ENCODE measurements at places on chromosomes 12 and 14.

DNA sequence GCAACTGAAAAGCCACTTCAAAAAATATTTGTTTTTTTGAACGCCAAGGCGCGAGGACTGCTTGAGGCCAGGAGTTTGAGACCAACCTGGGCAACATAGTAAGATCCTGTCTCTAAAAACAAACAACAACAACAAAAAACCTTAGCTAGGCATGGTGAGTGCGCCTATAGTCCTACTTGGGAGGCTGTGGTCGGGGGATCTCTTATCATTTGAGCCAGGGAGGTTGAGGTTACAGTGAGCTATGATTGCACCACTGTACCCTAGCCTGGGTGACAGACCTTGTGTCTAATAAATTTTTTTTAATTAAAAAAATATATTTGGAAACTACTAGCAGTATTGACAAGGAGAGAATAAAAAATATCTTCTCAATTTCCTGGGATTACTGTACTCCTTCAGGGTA is 113.1 kb downstream of the TRAFD1 start:
- no peak for DNase-seq

DNA sequence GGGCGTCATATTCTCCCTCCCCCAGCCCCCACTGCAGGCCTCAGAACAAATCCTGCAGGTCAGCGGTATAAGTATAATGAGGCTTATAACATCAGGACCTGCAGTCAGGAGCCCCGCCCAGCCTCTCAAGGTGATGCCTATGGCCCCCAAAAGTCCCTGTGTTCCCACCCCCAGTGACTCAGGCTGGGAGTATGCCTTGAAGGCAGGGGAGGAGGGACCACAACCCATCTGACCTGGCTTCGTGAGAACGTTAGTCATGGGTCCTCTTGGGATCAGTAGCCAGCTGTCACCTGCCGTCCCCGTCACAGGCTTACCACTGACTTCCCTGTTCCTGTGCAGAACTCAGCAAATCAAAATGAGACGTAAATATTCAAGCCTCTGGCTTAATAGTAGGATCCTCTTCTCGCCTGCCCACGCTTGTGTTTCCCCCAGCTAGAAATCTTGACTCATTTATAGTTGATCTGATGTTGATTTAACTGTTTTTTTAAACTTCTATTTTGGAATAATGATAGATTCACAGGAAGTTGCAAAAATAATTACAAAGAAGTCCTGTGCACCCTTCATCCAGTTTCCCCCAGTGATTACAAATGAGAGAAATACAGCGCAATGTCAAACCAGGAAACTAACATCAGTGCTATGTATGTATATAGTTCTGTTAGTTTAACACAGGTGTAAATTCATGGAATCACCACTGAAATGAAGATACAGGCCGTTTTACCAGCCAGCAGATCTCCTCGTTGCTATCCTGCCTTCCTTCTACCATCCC is 107.5 kb downstream of the ADGRD1 start:
- DNase-seq: no peak

- no peak for DNase-seq
These were observed 1012.8 kb upstream of the FBXO33 start for GRCh38 chr14:40445020-40445419.

- no peak for DNase-seq
These were observed 10.3 kb upstream of the ITPR2 start for GRCh38 chr12:26843311-26843710.

DNA sequence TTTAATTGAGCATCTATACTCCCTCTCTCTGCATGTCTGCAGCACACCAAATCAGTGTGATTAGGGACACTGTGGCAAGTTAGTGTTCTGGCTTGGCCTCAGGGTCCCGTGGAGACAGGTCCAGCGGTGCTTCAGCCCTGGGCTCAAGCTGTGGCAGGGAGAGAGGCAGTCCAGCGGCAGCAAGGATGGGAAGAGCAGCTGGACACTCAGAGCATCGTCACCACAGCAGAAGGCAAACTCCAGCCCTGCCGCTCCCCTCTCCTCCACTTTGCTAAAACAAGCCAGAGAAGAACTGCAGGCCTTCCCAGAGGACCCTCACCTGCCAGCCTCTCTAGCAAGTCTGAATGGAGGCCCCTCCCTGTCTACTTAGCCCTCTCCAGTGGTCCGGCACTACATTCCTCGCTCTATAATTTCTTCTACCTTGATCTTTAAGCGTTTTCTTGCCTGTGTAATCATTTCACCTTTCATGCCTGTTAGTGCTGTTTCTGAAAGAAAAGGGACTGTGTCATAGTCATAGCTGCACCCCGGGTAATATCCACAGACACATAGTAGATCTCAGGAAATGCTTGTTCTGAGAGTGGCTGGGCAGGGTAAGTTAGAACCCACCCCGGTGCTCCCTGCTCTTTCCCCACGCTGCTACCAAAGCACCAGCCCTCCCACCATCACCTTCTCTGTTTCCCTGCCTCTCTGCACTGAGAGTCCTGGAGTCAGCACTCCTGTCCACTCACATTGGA is 22.1 kb downstream of the ZFP36L1 start:
- no peak for DNase-seq

GRCh38 chr12:7729746-7730145 is 17.4 kb downstream of the CLEC4C start:
- DNase-seq: no peak

DNA sequence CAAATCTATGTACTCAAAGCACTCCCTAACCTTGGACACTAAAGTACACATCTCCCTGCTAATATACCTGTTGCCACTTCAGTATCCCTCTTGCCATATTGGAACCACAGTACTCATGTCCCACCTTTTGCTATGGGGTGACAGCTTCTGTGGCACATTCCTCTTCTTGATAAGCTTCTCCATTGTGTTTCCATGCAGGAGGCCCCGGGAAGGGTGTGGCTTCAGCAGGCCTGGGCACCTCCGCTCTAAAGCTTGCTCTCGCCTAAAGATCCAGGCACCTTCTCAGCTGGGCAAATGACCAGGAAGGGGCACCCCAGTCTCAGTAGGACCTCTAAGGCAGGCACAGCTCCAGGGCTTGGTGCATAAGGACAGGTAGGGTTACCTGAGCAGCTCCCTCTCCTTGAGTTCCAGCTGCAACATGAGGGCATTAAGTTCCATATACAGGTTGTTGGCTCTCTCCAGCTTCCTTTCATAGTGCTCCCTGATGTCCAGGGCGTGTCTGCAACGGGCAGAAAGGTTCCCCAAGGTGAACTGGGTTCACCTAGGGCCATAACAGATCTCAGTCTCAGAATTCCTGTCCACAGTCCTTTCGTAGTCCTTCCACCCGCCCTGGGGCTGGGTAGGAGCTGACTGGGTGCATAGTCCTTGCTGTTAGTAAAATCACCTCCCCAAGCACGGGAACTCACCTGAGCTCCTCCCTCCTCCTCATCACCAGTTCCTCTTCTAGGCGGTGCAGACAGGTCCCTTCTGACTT is 15.9 kb downstream of the MAP3K12 start:
- DNase-seq: no peak

DNA sequence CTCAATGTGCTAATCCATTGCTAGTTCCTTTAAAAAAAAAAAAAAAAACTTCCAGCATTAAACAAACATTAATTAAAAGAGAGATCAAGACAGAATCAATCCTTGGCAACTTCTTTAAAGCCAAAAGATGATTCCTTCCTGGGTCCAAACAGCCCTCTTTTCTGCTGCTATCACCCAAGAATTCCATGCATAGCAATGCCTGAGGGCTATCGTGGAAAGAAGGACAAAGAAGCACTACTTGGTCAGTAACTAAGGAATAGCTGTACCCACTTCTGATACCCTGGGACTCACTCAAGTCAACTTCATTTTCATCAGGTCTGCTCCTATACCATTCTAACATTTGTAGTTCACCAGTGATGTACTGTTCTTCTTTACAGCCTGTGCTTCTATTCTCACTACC is 51.8 kb downstream of the SLC38A2 start:
- DNase-seq: no peak

- DNase-seq: no peak
These were observed 7.4 kb downstream of the PRIMA1 start for GRCh38 chr14:93780813-93781400.

DNA sequence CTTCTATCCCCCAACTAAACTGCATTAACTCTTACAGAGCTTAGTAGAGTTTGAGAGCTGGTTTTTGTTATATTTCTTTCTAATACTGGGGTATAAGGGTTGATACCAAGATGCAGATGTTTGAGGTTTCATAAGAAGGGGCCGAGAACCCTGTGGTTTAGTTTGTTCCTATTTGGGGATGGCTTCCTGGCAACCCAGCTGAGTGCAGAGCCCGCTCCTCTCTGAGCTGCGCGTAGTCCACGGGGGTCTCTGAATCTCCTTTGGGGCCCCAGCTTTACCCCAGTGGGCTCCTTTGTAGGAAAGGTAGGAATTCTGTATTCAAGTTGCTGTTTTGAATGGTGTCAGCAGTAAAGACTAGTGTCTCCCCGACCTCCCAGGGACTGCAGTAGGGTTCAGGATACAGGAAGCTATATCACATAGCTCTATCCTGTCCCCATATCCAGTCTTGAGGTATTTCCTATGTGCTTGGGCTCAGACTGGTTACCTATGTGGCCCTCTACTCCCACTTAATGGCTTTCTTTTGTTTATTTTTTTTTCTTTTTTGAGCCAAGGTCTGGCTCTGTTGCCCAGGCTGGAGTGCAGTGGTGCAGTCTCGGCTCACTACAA is 25.4 kb downstream of the PLXNC1 start:
- DNase-seq: no peak

DNA sequence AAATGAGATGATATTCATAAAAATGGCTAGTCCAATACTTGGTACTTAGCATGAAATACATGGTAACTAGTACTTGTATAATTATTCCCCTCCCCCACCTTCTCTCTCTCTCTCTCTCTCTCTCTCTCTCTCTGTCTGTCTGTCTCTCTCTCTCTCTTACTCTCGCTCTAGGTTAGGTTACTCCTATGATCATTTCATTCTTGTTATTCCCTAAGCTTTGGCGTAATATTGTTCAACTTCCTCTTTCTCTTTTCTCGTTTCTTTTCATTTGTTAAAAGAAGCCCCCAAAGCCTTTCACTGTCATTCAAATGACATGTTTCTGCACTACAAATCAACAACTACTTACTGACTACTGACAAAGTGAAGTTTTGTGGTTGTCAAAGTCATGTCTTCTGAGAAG is 89.8 kb downstream of the GRIP1 start:
- no peak for DNase-seq

DNA sequence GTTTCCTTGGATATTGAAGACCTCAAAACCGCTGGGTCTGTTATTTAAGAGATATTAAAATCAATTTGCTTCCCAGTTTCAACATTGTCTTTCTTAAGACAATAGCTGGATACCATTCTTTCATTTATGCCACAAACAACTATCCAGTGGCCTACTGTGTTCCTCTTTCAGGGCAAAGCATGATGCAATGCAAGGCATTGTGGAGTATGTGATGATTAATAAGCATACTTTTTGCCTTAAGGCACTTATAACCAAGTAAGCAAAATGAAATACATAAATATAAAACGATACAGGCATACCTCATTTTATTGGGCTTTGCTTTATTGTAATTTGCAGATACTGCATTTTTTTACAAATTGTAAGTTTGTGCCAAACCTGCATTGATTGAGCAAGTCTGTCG is 45.5 kb downstream of the SCN8A start:
- DNase-seq: no peak

All from heart left ventricle (tissue), 16 donors.